ENCODE measurements at places on chromosomes 3 and 15.

- DNase-seq = no peak
Measured at GRCh38 chr3:182618085-182618732, 175.1 kb upstream of the ATP11B start.

- no peak for DNase-seq
Measured at GRCh38 chr3:147906285-147906684, 497.1 kb downstream of the ZIC1 start.

DNA sequence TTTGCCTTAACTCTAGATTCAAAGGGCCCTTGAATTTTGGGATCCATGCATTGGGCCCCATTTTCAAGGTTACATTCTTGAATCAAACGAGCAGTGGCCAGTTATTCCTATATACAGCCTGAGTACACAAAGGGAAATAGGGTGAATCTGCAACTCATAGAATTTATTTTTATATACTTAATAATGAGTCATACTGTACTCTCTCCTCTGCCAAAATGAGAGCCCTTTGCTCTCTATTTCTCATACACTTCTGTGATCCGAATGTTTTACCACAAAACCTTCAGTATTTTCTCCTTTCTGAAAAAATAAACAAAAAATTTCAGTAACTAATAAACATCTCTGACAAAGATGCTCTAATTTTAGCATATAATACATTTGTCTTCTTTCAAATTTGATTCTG, 116.7 kb downstream of the SERPINI1 start:
- no peak for DNase-seq

- no peak for DNase-seq
Measured at GRCh38 chr3:21718943-21719591, 31.9 kb downstream of the ZNF385D start.

GRCh38 chr15:90079619-90080457, 22.4 kb downstream of the IDH2 start:
- DNase-seq = no peak

- no peak for DNase-seq
Measured at GRCh38 chr3:190017521-190018288, 103.0 kb downstream of the P3H2 start.
